ENCODE measurements at places on chromosomes 11 and 22.

DNA sequence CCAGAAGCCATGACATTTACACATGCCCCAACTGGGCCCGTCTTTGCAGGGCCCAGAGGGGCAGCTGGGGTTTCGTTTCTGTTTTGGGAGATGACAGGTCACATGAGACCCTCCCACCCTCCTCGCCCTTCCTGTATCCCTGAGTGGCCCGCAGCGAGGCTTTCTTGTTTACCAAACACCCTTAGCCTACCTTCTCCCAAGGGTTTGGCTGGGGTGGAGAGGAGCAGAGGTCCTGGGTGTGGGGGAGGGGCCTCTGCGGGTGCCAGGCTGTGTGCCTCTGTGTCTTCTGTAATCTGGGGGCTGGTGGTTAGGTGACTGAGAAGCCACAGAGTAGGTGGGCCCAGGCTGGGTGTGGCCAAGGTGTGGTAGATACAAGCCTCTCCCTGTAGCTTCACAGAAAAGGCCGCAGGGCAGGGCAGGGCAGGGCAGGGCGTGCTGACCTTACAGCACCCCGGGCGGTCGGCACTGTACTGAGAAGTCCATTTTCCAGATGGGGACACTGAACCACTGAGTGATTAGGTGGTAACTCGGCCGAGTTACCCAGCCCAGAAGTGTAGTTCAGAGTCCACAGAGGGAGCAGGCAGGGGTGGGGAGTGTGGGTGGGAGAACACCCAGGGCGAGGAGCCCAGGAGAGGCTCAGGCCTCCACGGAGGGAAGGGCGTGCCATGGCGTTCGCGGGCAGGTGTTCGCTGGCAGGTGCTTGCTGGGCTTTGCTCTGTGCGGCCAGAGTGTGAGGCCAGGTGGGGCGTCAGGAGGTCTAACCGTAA is 8.7 kb downstream of the PRR5 start:
- DNase-seq, result peak; percentile 65

DNA sequence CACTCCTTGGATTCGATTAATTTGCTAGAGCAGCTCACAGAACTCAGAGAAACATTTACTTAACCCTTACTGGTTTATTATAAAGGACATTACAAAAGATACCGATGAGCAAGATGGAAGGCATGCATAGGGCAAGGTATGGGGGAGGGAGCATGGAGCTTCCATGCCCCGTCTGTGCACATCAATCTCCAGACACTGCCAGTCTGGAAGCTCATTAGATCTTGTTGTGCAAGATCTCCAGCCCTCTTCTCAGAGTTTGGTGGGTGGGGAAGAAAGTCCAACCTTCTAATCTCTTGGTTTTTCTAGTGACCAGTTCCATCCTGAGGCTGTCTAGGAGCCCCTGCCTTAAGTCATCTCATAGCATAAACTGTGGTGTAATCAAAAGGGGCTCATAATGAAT is 190.7 kb downstream of the UVRAG start:
- no peak for DNase-seq

GRCh38 chr11:115942011-115942410 is 437.8 kb upstream of the CADM1 start:
- no peak for DNase-seq

DNA sequence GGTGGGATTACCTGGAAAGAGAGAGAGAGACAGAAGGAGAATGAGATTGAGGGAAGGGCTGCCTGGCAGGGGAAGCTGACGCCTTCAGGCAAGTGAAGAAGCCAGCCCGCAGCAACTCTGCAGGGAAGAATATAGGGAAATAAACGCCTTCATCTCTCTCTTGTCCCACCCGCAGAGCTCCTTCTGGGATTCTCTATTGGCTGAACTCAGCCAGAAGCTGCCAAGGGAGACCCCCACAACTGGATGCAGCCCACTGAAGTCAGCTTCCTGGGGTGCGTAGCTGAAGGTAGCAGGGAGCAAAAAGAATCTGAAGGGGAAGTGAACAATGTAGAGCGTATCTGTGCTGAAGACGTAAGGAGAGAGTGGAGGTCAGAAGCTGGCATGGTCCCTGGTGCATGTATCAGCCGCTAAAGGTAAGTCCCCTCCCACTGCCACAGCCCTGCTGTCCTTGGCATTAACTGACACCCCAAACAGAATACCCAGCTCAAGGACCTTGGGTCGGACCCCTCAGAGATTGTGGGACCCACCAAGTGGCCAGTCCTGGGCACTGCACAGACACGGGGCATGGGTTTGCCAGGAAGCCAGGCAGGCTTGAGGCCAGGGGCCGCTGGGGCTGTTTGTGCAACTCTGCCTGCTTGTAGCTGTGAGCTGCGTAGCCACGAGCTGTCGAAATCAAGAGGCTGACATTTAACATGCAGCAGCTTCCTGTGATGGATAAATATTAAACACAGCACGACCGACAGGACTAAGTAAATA is 469.9 kb downstream of the MN1 start:
- no peak for DNase-seq

- DNase-seq, result no peak
These were observed 9.8 kb upstream of the DDX10 start for GRCh38 chr11:108654994-108655631.

- DNase-seq, result no peak
These were observed at the start of gene MSANTD2 for GRCh38 chr11:124800226-124800929. Gene MSANTD2, minus strand, starts transcription at chr11:124800406. Its CDS starts 26 bp downstream, at chr11:124800380.

- peak; percentile 45 for DNase-seq
These were observed 2.8 kb downstream of the PDGFB start for GRCh38 chr22:39241794-39242594.

GRCh38 chr22:50626314-50626849 is 1.6 kb downstream of the ARSA start:
- DNase-seq, result no peak

GRCh38 chr11:126434950-126435335 is 79.5 kb downstream of the ST3GAL4 start:
- no peak for DNase-seq

GRCh38 chr11:65918211-65919140 is at the start of gene C11orf68:
Gene C11orf68, minus strand, starts transcription at chr11:65919062. Its CDS starts 31 bp downstream, at chr11:65919031.
- no peak for DNase-seq

GRCh38 chr11:79054636-79055035 is 386.2 kb downstream of the TENM4 start:
- DNase-seq, result no peak

- DNase-seq, result no peak
These were observed 29.7 kb upstream of the KCNA4 start for GRCh38 chr11:30046578-30046945.

GRCh38 chr22:47067911-47068625 is 305.6 kb downstream of the TBC1D22A start:
- DNase-seq, result no peak

DNA sequence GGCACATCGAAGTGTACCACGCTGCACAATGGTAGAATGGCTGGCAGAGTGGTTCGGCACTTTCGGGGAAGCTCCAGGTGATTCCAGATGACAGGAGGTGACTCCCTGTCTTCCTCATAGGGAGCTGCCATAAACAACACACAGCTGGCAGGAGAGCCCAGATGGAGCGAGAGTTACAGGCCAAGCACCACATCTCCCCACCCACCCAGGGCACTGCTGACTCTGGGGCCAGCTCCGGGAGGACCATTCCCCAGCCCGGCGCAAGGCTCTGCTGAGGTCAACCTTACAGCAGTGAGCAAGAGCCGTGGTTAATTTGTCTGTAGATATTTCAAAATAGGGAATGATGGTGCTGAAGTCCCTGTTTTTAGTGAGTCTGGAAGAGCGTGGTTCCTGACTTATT is 78.8 kb upstream of the HMGXB4 start:
- DNase-seq, result no peak

DNA sequence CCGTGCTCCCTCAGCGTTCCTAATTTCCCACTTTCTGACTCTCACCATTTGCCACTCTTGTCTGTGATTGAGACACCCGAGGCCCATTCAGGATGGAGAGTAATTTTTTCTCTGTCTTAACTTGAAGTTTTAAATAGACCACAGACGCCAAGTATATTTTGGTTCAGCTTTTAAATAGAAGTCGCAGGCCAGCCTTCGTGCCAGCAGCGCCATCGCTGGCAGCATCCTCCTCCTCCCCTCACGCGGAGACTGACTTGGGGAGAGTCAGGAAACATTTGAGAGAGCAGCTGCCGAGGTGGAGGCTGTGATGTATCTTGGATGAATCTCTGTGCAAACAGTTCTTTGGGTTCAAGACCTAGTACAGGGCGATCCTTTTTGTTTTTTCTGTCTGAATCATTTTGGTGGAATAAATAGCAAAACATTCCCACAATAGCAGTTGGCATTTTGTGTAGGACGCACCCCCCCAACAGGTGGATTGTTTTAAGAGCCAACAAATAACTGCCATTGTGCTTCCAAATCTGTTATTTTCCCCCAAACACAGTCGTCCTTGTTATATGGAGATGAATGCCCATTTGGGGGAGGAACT is 889 bp upstream of the DMC1 start:
- DNase-seq, result peak; percentile 78

GRCh38 chr11:110929129-110929528 is 216.9 kb upstream of the ARHGAP20 start:
- no peak for DNase-seq

DNA sequence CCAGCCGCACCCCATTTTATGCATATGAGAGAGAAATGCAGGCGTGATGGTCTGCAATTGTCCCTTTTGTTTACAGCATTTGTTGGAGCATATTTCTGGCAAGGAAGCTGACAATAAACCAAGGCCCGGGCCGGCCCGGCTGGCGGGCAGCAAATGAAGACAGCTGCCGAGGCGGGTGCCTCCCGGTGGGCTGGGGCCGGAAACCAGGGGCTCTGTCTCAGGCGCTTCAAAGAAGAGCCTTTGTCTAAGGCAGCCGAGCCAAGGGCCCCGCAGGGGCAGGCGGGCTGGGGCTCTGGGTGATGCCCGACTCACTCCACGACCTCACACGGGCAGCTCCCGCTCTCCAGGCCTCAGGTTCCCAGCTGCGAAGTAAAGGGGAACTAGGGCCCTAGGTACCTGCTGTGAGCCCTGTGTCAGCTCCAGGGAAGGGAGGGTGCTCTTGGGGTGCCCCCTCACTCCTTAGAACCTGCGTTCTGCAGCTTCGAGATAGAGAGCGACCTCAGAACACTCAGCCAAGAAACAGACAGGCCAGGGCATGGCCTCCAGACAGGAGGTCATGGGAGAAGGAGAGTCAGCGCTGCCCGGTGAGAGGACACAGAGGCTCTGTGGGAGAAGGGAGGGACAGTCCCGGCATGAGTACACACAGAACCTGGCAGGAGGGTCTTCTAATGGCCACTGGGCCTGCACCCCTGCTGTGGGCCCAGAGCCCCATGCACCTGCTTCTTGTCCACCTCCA is 2.4 kb downstream of the LINC01488 start:
- peak; percentile 10 for DNase-seq

GRCh38 chr11:37108436-37109285 is 510.6 kb upstream of the RAG2 start:
- no peak for DNase-seq

DNA sequence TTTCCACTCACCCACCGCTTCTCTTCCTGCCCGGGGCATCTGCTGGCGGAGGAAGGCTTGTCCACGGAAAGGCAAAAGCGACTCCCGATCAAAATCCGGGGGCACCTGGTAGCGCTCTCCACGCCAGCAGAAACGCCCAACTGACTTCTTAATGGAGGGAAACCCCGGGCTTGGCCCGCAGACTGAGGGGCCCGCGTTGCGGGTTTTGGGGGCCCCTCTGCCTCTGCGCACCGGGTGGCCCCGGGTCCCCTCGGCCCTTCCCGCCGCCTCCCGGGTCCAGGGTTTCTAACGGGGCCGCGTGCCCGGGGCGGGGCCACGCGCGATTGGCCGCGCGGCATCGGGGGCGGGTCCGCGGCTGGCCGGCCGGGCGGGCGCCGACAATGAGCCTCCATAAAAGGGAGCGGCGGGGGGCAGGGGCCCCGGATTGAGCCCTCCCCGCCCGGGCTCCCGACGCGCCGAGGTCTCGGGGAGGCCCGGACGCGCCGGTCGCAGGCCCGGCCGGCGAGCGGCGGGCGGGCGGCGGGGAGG is at the start of gene SPINDOC:
Gene SPINDOC, plus strand, starts transcription at position 422 of the 528 bp plus-strand sequence. CDS start 231 bp downstream, outside the sequence.
- DNase-seq, result peak; percentile 41

DNA sequence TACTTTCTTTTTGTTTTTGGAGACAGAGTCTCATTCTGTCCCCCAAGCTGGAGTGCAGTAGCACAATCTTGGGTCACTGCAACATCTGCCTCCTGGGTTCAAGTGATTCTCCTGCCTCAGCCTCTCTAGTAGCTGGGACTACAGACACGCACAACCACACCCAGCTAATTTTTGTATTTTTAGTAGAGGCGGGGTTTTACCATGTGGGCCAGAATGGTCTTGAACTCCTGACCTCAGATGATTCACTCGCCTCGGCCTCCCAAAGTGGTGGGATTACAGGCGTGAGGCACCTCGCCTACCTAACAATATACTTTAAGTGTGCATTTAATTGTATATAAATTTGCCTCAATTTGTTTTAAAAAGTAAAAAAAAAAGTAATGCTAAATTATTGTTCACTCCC is 38.4 kb downstream of the GRK3 start:
- no peak for DNase-seq

DNA sequence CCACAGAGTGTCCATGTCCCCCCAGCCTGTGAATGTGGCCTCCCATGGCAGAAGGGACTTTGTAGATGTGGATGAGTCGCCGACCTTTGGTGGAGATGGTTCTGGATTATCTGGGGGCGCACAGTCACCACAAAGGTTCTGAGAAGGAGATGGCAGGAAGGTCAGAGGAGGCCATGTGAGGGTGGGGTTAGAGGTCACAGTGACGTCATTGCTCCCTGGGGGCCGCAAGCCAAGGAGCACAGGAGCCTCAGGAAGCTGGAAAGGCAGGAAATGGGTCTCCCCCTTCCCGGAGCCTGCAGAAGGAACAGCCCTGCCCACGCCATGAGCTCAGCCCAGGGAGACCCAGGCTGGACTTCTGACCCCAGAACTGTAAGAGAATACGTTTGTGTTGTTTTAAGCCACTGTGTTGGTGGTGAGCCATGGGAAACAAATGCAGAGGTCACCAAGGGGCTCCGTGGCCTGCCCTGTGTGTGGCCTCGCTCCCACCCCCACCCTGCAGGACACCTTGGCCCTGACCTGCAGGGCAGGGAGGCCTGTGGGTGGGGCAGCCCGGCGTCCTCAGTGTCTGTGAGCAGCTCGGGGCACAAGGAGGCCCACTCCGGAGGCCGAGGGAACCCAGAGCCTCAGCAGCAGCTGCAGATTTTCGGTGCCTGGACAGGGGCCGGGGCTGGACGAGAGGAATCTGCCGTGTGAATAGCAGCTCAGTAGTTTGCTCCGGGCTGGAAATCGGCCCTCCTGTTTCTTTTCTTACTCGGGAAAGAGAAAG is 32.1 kb downstream of the GRAMD4 start:
- no peak for DNase-seq
